ENCODE measurements at places on chromosomes 12 and 14. TPM values are rescaled to one million over a fixed set of nuclear protein-coding genes. Genes with fewer than 3 reads are reported as not detected.

TRHDE gene
- total RNA-seq, result 36.2 TPM

C1R gene
- total RNA-seq, result 19.0 TPM

RPL10L gene
- total RNA-seq, result not detected

NTS gene
- not detected for total RNA-seq

CLEC2A gene
- not detected for total RNA-seq

ZNF664 gene
- total RNA-seq, result 44.9 TPM

C14orf180 gene
- total RNA-seq, result not detected

TAMALIN gene
- not detected for total RNA-seq

- no peak for DNase-seq
These were observed 85.4 kb downstream of the CHGA start for GRCh38 chr14:93008381-93008780.

DNA sequence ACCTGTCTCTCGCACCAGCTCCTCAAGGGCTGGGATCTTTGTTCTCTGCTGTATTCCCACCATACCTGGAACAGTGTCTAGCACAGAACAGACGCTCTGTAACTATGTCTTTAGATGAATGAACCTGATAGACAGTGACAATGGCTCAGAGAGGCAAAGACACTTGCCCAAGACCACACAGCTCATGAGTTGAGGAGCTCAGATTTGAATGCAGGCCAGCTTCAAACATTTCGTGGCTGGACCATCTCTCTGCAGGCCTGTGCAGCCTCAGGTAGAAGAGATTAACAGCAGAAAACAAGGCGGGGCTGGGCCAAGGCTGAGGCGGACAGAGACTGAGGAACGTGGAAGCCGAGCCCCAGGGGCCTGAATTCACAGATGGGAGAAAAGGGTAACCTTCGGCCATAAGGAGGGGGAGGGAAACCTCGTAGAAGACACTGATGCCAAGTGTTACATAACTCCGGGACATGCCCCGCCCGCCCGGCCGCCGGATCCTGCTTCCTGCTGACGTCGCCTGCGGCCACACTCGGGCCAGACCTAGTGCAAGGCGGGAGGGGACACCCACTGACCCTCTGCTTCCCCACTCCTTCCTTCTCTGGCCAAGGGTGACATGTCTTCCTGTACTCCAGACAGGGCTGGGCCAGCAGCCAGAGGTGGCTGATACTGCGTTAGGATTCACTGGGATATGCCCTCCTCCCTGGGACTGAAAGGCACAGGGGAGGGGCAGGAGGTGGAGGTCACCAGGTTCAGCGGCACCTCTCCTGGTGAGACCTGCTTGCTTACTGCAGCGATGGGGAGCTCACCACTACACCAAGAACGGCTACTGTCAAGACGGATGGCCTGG is 86.8 kb downstream of the RFLNA start:
- no peak for DNase-seq

GRCh38 chr12:62621101-62621638 is 154.5 kb downstream of the MON2 start:
- no peak for DNase-seq

DNA sequence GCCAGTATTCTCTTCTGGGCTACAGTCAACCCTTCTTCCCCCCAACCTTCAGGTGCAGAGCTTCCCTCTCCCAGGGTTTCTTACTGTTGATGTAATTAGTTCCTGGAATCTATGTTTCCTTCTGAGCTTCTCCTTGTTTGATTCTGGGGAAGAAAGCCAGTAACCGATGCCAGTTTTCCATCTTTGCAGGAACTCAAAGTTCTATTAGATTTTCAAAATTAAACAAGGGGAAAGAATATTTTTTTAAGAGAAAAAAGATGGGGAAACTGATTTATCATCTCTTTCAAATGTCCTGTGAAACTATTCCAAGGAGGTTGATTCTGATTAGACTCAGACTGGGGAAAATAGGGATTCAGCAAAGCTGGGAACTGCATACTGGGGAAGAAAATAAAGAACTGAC is 17.9 kb upstream of the FAM234B start:
- no peak for DNase-seq

- DNase-seq, result no peak
These were observed 43.3 kb upstream of the NT5DC3 start for GRCh38 chr12:103884316-103884715.

- no peak for DNase-seq
These were observed 4.9 kb upstream of the DYNLL1 start for GRCh38 chr12:120490833-120491512.

DNA sequence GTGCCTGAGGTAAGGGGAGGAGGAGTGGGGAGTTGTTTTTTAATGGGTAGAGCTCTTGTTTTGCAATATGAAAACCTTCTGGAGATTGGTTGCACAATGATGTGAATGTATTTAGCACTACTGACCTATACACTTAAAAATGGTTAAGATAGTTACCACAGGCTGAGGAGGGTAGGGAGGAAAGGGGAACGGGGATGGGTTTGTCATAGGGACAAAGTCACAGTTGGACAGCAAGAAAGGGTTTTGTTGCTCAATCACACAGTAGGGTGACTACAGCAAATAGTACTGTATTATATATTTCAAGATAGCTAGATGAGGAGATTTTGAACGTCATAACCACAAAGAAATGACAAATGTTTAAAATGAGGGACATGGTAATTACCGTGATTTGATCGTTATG is 1562.4 kb downstream of the AACS start:
- no peak for DNase-seq

DNA sequence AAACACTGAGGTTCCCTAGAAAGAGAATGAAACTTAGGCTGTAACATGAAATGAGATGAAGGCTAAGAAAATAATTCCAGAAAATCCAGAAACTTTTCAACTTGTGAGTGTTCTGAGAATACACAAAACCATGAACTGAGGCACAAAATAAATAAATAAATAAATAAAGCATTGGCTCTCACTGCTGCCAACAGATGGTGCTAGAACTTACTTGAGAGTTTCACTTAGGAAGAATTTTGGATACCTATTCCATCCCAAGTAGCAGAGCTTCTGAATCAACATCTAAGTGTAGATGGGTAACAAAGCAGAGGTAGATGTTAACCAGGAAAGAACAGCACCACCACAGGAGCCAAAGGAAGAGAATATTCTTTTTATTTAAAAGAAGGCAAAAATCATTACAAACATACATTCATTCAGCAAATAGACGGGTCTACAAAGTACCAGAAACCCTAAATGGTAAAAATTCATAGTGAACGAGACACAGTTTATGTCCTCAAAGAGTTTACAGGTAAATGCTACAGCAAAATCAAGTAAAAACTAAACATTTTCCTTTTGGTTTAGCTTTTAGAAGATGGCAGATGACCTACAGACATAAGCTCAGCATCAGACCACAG is 16.7 kb downstream of the EPS8 start:
- no peak for DNase-seq

DNA sequence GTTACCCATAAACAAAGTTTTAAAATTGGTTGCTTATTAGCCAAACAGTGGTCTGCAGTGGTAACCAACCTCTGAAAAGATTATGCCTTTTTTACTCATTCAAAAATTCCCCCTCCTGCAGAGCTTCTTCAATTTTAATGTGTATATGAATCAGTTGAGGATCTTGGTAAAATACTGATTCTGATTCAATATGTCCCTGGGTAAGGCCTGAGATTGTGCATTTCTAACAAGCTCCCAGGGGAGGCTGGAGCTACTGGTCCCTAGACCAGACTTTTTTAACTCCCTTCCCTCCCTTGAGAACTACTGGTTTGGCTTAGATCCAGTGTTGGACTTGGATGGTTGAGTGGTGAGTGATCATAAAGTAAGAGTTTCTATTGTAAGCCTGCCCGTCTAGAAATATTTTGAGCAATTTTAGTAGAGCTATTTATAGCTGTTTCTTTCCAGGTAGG is 90.2 kb downstream of the FUT8 start:
- DNase-seq, result no peak

DNA sequence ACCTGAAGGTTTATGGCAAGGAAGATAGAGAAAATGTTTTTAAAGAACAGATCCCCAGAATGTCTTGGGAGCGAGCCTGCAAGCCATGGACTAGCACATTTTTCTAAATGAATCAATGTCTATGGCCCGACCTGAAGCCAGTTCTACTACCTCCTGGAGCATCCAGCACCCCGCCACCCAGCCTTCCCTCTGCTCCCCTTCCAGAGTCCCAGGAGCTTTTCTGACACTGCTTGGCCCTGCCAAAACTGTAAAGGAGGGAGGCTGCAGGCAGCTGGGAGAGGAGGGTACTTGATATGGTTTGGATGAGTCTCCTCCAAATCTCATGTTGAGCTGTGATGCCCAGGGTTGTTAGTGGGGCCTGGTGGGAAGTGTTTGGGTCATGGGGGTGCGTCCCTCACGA is 95.5 kb upstream of the FZD10 start:
- no peak for DNase-seq

DNA sequence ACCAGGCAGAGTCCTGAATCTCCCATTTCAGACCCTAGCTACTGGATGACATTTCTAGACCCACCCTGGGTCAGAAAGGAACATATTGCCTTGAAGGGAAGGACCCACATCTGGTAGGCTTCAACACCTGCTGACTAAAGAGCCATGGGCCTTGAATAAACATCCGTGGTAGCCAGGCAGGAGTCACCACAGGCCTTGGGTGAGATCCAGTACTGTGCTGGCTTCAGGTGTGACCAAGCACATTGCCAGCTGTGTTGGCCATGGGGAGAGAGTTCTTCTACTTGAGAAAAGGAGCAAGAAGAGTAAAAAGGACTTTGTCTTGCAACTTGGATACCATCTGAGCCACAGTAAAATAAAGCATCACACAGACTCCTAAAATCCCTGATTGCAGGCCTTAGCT is 332.6 kb downstream of the SLC16A7 start:
- DNase-seq, result no peak

GRCh38 chr12:89621521-89621920 is 87.1 kb downstream of the ATP2B1 start:
- DNase-seq, result no peak

- no peak for DNase-seq
These were observed 57.9 kb downstream of the PPM1H start for GRCh38 chr12:62876938-62877548.
